Uterine smooth muscle cell (primary cell): ENCODE measurements at places on chromosomes 7 and 10. TPM values are rescaled to one million over a fixed set of nuclear protein-coding genes. Genes with fewer than 3 reads are reported as not detected.

DDC gene
- total RNA-seq, result not detected in 2 replicates

SPACDR gene
- total RNA-seq, result 0.37 TPM in 1 of 2 replicates, not detected in the other

MACROH2A2 gene
- 3.9 and 5.5 TPM in 2 replicates for total RNA-seq

FAM180A gene
- total RNA-seq, result 6.4 and 24.9 TPM in 2 replicates

TRIM24 gene
- total RNA-seq, result 5.2 and 7.1 TPM in 2 replicates

TUBB8 gene
- not detected in 2 replicates for total RNA-seq

INHBA gene
- 18.2 and 20.0 TPM in 2 replicates for total RNA-seq

HTRA1 gene
- total RNA-seq, result 44.5 and 158 TPM in 2 replicates

CH25H gene
- 0.25 TPM in 1 of 2 replicates, not detected in the other for total RNA-seq

SLF2 gene
- total RNA-seq, result 41.9 and 44.8 TPM in 2 replicates

SFRP4 gene
- total RNA-seq, result 0.55 and 3.2 TPM in 2 replicates

VAX1 gene
- not detected in 2 replicates for total RNA-seq

PSD gene
- 3.9 and 8.0 TPM in 2 replicates for total RNA-seq

SPDYE6 gene
- total RNA-seq, result 0.25 TPM in 1 of 2 replicates, not detected in the other

MSMB gene
- total RNA-seq, result 0.62 TPM in 1 of 2 replicates, not detected in the other

SRRM3 gene
- 0.33 and 0.50 TPM in 2 replicates for total RNA-seq

LDB3 gene
- under 0.01 TPM in 1 of 2 replicates, not detected in the other for total RNA-seq

CALML3 gene
- not detected in 2 replicates for total RNA-seq

PAX4 gene
- not detected in 2 replicates for total RNA-seq

HOXA5 gene
- total RNA-seq, result 0.66 and 0.75 TPM in 2 replicates

LIPN gene
- not detected in 2 replicates for total RNA-seq

RAPGEF5 gene
- 0.75 and 1.1 TPM in 2 replicates for total RNA-seq

HTR5A gene
- total RNA-seq, result under 0.01 TPM in 1 of 2 replicates, not detected in the other

GPRIN2 gene
- not detected in 2 replicates for total RNA-seq

TRA2A gene
- 31.1 and 31.6 TPM in 2 replicates for total RNA-seq

PRTFDC1 gene
- 13.5 and 22.9 TPM in 2 replicates for total RNA-seq

HOXA1 gene
- under 0.01 and 0.11 TPM in 2 replicates for total RNA-seq

ACBD7 gene
- total RNA-seq, result 2.9 and 4.5 TPM in 2 replicates

SFXN3 gene
- 64.5 and 67.0 TPM in 2 replicates for total RNA-seq

IL15RA gene
- total RNA-seq, result 3.2 and 6.2 TPM in 2 replicates

ANLN gene
- 46.6 and 194 TPM in 2 replicates for total RNA-seq

CUBN gene
- total RNA-seq, result 0.87 and 1.5 TPM in 2 replicates

ANXA8 gene
- 0.12 and 0.22 TPM in 2 replicates for total RNA-seq

STEAP4 gene
- total RNA-seq, result under 0.01 TPM in 1 of 2 replicates, not detected in the other

CCT6A gene
- total RNA-seq, result 237 and 339 TPM in 2 replicates

MKX gene
- 11.6 and 28.9 TPM in 2 replicates for total RNA-seq

FAM25C gene
- not detected in 2 replicates for total RNA-seq

GPR15LG gene
- not detected in 2 replicates for total RNA-seq

PNPLA8 gene
- total RNA-seq, result 41.9 and 44.7 TPM in 2 replicates

GHRHR gene
- total RNA-seq, result not detected in 2 replicates

GBX1 gene
- not detected in 2 replicates for total RNA-seq

SOSTDC1 gene
- total RNA-seq, result not detected in 2 replicates

MRLN gene
- not detected in 2 replicates for total RNA-seq

WDFY4 gene
- not detected in 2 replicates for total RNA-seq

ZNF365 gene
- 6.1 and 9.0 TPM in 2 replicates for total RNA-seq

SEMA3A gene
- total RNA-seq, result 19.1 and 113 TPM in 2 replicates

C10orf67 gene
- 0.11 and 0.12 TPM in 2 replicates for total RNA-seq

NRG3 gene
- under 0.01 TPM in 1 of 2 replicates, not detected in the other for total RNA-seq

BAIAP2L1 gene
- 1.1 and 1.7 TPM in 2 replicates for total RNA-seq

FKBP6 gene
- total RNA-seq, result under 0.01 TPM in 1 of 2 replicates, not detected in the other

OR9A2 gene
- not detected in 2 replicates for total RNA-seq

GLUD1 gene
- total RNA-seq, result 280 and 331 TPM in 2 replicates

ZFAND2A gene
- total RNA-seq, result 8.1 and 20.5 TPM in 2 replicates

CACNA2D1 gene
- 61.6 and 76.4 TPM in 2 replicates for total RNA-seq

ASAH2 gene
- 0.75 and 0.77 TPM in 2 replicates for total RNA-seq
